HFFc6 (cell line): ENCODE measurements at places on chromosomes 13 and 19. TPM values are rescaled to one million over a fixed set of nuclear protein-coding genes. Genes with fewer than 3 reads are reported as not detected.

The PTGER1 gene
- total RNA-seq: 0.43 and 5.3 TPM in 2 replicates

DNA sequence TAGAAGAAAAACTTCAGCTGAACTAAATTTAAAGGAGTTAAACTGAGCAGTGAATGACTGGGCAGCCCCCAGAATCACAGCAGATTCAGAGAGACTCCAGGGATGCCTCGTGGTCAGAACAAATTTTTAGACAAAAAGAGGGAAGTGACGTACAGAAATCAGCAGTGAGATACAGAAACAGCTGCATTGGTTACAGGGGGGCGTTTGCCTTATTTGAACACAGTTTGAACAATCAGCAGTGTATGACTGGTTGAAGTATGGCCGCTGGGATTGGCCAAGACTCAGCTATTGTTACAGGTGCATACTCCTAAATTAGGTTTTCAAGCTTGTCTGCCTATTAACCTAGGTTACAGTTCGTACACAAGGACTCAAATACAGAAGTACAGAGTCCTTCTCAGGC is 2.2 kb upstream of the SPRYD7 start:
- DNase-seq: no peak

The C19orf25 gene
- 31.8 to 38.5 TPM (median 34.8 TPM) in 3 replicates for total RNA-seq

- no peak for DNase-seq
Observed at GRCh38 chr13:77172650-77173049, 145.7 kb upstream of the FBXL3 start.

The ZNF888 gene
- total RNA-seq: 1.8 to 2.9 TPM (median 2.0 TPM) in 3 replicates

DNA sequence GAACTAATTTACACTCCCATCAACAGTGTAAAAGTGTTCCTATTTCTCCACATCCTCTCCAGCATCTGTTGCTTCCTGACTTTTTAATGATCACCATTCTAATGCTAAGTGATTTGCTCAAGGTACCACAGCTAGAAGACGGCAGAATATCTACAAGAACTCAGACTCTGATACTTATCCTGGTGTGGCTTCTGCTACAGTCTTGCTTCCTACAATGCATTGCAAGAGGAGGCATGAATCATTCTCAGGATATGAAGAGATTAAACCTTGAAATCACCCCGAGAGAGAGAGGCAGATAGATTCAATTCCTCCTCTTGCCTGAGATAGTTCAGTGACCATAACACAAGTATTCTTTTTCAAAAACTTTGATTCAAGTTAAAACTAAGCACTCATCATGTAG is 306.4 kb downstream of the TBC1D4 start:
- peak; percentile 54 for DNase-seq

- no peak for DNase-seq
Observed at GRCh38 chr13:52447354-52447753, 3.1 kb downstream of the VPS36 start.

The CEACAM1 gene
- not detected in 3 replicates for total RNA-seq

- no peak for DNase-seq
Observed at GRCh38 chr19:32873247-32873959, 3.8 kb upstream of the SLC7A9 start.

- no peak for DNase-seq
Observed at GRCh38 chr19:44806291-44806690, 2.6 kb upstream of the BCAM start.

DNA sequence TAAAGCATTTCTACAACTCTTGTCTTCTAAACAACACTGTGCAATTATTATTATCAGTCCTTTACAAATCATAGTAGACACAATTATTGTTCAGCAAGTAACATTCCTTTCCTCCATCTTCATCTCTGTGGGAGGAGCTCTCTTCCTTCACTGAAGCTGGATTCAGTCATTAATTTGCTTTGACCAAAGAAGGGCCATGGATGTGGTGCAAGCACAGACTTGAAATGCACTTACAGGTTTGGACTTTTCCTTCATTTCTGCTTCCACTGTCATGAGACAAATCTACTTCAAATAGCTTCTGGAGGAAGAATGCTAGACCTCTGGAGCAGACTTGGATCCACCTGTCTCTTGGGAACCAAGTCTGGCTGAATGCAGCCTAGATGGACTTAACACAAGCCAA is 336.6 kb upstream of the SLITRK6 start:
- no peak for DNase-seq
